GM04504 (cell line): ENCODE measurements at places on chromosomes 7 and 10.

DNA sequence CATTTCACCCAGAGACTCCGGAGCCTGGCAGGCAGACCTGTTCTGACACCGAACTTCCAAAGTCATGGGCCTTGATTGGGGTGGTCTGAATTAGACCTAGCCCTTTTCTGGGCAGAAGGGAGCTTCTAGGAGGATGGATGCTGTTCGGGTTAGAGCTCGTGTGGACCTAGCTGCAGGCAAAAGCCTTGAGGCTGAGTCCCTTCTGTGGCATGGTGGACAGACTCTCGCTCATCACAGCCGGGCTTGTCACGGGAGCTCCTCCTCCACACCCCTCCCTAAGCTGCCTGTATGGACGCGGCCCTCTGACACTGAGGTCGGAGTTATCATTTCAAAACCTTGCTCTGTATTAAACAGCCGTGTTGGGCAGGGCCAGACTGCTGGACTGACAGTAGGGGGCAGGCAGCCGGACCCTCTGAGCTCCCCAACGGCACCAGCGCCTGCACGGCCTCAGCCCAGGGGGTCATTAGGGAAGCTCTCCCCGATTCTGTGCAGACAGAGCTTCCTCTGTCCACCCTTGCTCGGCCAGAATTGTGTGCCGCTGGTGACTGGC, 2.2 kb downstream of the IRF5 start:
- no peak for DNase-seq

DNA sequence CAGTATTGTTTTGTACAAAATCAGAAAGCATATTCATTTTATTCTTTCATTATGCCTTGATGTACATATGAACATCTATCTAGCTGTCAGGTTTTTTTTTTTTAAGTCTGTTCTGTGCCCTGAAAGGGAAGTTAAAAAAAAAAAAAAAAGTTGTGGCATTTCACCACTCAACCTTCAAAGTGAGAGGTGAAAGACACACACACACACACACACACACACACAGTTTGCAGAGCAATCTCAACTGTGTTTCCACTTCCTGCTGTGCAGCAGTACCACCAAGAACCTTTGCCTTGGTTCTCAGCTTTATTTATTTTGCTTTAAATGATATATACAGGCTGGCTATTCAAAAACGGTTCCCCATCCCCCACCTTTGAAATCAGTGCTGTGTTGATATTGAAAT, 955.6 kb downstream of the GATA3 start:
- no peak for DNase-seq

- DNase-seq: peak; percentile 88
Observed at GRCh38 chr10:79149662-79150443, 81.1 kb downstream of the ZMIZ1 start.

DNA sequence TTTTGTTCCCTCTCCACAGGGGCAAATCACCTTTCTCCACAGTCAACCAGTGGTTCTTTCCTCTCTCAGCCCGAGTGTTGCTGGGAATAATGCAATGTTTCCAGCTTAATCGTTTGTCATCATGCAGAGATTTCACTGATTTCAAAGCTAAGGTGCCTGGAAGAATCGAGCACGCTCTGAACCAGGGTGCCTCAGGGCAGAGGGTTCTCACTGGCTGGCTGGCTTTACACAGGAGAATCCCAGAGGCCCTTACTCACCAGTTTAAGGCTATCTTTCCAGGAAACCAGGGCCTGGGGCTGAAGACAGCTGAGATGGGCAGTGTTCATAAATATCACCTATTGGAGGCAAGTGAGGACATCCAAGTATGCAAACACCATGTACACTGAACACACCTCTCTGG, 21.8 kb downstream of the PLXNA4 start:
- no peak for DNase-seq

DNA sequence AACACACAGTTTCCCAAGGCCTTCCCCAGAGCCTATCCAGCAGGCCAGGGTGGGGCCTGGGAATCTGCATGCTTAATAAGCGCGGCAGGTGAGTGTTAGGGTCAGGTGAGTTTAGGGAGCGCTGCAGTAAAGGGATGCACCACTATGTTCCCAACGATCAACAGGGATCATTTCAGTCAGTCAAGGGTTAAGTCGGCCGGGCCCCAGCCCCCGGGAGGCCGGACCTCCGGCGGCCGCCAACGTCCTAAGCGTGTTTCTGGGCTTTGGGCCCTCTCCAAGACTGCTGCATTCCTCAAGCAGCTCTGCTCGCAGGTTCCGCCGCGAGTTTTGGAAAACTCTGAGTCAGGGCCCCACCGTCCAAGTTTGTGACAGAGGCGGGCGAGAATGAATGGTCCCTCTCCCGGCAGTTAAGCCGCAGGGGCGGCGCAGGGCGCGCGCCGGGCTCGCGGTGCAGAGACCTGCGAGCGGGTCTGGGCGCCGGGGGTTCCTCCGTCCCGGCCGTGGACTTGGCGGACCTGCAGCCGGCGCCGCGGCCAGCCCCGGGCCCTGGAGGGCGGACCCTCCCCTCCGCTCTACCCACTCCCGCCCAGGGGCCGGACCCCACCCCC, 81.6 kb downstream of the ARHGAP22 start:
- peak; percentile 83 for DNase-seq

DNA sequence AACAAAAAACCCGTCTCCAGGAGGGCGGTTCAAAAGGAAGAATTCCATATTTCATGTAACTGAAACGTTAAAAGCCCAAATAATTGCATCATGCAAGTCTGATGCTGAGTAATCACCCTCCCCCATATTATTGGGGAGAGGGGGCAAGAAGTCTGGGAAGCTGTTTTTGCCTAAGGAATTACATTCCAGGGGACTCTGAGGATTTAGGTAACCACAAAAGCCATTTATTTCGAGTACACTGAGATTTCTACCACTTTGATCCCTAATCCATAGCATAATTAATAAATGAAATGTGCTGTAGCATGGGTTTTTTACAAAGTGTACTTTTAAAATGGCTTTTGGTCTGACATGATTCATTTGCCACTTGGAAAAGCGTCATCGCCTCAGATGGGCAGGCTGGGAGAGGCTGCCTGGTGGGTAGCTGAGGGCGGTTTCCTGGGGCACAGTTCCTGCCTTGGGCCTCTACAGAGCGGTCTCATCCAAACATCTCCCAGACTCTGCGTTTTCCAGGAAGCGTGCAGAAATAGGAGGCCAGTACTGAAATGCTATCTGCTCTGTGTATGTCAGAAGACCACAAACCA, 106.5 kb downstream of the TCF7L2 start:
- no peak for DNase-seq

DNA sequence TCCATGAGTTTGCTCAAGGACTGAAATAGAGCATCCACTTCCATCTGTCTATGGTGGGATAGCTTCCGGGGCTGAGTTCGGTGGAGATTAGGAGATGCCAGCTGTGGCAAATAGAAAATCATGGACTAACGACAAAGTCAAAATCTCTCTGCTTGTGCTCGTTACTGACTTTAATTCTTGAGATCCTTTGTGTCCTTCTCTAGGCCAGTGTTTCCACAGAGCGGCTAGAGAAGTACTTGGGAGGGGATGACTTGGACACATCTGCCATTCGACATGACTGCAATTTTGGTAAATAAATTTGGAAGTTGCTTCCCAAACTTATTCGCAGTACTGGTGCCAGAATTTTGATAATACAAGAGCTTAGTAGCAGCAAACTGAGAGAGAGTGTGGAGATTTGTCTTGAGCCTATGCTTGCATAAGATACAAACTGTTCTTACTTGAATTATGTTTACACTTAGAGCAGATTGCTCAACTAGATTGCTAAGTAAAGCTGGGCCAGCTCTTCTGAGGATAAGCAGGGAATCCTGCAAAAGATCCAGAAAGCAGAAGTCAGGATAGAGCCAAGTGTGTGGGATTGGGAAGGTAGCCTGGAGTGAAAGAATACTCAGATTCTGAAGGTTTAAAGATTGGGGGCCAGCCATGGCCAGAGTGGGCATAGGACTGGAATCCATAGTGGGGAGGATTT, 27.6 kb downstream of the ABCC2 start:
- DNase-seq: no peak
